ENCODE measurements at places on chromosomes 3 and 15. TPM values are rescaled to one million over a fixed set of nuclear protein-coding genes. Genes with fewer than 3 reads are reported as not detected.

Gene LRRN1
- 0.42 TPM for total RNA-seq

GRCh38 chr3:114392831-114393230, 99.0 kb downstream of the TIGIT start:
- no peak for DNase-seq

GRCh38 chr15:77749236-77749997, 116.7 kb upstream of the LINGO1 start:
- no peak for DNase-seq

Gene ANKRD34C
- total RNA-seq: not detected

DNA sequence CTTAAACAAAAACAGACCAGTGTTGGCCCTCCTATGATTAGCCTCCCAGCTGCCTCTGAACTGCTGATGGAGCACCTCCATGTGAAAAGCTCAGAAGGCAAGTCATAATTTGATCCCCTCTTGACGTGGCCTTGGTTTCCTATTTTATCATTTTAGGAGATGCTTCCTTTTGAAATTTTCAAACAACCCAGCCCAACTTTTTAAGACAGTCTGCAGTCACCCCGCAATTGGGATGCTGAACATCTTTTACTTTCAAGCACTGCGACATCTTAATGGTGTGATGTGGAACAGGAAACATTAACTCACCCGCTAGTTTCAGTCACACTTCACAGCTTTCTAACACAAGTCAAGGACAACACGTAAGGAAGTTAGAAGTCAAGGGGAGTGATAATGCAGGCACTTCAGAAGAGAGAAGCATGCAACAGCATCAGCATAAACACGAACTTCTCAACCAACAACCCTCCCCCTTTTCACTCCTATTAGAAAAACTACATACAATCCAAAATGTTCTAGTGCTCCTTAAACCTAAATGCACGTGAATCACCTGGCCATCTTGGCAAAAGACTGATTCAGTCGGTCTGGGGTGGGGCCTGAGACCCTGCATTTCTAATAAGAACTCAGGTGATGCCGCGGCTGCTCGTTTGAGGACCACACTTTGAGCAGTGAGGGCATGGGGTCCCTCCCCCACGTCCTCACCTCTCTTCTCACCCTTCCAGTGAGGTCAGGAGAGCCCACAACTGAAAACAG, 161.5 kb downstream of the FOXP1 start:
- DNase-seq: no peak

DNA sequence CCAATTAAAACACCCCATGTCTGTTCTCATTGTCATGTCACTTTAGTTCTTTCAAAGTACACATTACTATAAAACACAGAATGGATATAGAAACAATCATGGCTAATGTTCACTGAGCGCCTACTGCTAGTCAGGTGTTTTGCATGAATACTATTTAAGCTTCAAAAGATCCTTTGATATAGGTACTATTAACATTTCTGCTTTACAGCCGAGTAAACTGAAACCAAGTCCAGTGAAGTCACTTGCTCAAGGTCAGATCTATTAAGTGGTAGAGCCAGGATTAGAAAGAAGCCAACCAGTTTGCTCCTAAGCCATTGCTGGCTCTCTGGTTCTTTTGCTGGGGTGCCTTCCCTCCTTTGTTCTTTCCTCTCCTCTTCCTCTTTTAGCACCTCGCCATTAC, 32.4 kb upstream of the NMNAT3 start:
- no peak for DNase-seq

- no peak for DNase-seq
These were observed 3.0 kb downstream of the IDH2 start for GRCh38 chr15:90099072-90099867.

DNA sequence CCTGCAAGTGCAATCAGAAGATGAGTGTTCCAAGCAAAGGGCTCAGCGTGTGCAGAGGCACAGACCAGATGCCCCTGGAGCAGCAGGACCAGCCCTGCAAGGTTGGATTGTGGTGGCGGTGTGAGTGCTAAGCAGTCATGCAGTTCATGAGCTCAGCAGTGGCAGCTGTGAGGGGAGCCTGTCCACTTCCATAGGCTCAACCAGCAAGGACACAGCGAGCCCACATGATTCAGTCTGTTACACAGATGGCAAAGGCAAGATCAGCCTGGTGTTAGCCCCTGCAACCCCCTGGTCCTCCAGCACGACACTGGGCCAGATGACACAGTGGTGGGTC, 95.9 kb upstream of the PRR23E start:
- no peak for DNase-seq

GRCh38 chr15:89205991-89206585, 15.3 kb downstream of the RLBP1 start:
- no peak for DNase-seq

Gene SUCNR1
- 1.8 TPM for total RNA-seq

Gene OXTR
- total RNA-seq: 0.06 TPM

DNA sequence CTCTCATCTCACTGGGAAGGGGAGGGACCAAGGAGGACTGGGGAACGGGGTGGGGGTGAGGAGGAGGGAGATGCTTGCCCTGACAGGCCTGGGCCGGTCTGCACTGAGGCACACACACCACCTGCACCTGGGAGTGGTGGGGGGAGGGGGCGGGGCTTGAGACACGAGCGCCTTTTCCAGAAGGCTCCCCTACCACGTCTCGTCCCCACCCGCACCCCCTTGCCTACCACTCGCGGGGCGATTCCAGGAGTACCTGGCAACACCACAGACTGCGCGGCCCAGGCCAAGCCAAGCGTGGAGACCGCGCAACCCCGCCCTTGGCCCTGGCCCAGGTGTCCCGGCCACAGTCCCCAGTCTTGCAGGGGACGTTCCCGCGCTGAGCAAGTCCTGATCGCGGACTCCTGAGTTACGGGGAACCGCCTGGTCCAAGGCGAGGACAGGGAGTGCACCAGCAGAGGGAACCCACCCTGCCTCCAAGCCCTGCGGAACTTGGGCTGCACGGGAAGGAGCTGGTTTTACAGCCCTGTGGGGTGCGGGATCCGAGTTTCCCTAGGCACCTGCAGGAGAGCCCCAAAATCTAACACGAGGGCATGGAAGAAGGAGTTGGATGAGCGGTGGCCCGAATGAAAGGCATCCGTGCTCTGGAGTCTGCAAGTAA, 68.1 kb upstream of the SH3GL3 start:
- no peak for DNase-seq

GRCh38 chr3:171954690-171955383, 84.5 kb upstream of the FNDC3B start:
- no peak for DNase-seq

GRCh38 chr3:183896610-183897009, 11.9 kb upstream of the PARL start:
- DNase-seq: no peak

Gene GPR176
- total RNA-seq: 8.2 TPM

DNA sequence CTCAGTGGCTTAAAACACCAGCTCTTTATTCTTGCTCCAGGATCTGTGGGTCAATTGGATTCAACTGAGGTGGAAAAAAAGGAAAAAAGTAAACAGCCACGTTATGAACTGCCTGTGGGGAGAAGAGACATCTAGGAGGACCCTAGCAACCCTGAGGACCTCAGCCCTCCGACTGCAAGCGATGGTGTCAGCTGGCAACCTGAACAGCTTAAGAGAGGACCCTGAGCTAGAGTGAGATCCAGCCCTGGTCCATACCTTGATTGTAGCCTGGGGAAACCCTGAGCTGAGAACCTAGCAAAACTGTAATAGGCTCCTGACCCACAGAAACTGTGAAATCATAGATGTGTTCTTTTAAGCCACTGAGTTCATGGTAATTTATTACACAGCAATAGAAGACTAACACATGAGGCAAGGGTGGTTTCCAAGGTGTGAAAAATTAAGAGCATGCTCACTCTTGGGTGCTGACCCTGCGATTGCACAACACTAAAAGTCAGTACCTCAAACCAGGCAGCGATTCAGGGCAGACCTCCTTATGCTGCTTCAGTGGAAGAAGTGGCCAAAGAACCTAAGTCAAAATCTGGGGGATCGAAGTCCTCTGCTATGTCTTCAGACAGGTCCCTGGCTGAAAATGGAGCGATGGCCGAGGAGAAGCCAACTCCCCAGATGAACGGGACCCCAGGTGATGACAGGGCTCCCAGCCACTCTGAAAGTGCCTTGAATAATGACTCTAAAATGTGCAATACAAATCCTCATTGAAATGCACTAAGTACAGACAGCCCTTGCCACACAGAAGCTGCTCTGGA, 57.7 kb downstream of the GASK1A start:
- no peak for DNase-seq

DNA sequence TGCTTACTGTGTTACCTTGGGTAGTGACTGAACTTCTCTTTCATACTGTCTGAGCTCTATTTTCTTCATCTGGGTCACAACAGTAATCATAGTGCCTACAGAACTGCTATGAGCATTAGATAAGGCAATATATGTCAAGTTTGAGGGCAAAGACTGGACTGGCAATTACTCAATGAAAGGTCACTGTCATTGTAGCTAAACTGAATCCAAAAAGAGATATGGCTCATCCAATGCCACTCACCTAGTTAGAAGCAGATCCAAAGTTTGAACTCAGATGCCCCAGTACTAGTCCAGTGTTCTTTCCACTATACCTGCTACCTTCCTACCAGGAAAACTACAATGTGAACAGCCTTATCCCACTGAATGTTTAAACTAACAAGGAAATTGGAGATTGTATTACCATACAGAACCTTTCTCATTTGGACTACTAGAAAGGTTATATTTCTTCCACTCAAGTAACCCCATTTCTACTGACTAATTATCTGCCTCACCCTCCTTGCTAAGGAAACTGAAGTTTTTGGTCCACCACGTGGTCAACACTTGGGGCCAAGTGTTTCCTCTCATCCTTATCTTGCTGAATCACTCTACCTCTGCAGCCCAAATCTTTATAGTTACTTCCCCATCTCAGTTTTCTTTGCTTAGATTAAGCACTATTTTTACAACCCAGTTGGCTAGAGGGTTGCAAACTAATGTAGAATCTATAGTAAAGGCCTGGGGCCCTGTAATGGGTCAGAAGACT, 202.3 kb upstream of the LPP start:
- no peak for DNase-seq
